Stimulated activated CD8-positive, alpha-beta memory T cell treated with anti-CD3 and anti-CD28 coated beads, Interleukin-7, amount 100 ng/mL, for 1 hour (primary cell): ENCODE measurements at places on chromosomes 11 and 22.

DNA sequence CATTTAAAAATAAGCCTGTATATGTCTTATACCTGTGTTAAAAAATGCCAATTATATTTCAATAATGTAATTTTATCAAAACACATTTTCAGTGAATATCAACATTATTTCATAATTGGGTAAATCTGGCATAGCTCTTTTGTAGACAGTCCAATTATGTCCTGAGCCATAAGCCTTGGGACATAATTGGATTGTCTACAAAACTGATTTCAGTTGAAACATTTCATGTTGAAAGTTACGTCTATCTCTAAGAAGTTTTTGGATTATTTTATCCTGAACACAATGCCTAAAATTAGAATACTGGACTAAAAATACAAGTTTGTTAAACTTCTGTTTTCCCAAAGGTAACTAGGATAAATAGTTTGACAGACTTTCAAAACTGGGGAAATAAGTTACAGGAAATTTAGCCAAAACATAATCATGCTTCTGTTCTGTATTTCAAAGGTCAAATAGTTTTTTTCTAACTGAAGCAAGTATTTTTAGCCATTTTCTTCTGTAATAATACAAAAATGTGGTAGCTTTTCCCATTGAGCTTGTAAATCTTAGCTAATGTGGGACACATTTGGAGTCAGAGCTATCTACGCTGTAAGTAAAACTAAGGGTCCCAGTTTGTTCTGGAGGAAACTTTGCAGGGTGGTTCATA is 100.7 kb upstream of the BIRC3 start:
- no peak for DNase-seq

- DNase-seq: no peak
Observed at GRCh38 chr11:80637571-80637970, 1196.7 kb upstream of the TENM4 start.

- DNase-seq: no peak
Observed at GRCh38 chr22:47006869-47007268, 244.4 kb downstream of the TBC1D22A start.

DNA sequence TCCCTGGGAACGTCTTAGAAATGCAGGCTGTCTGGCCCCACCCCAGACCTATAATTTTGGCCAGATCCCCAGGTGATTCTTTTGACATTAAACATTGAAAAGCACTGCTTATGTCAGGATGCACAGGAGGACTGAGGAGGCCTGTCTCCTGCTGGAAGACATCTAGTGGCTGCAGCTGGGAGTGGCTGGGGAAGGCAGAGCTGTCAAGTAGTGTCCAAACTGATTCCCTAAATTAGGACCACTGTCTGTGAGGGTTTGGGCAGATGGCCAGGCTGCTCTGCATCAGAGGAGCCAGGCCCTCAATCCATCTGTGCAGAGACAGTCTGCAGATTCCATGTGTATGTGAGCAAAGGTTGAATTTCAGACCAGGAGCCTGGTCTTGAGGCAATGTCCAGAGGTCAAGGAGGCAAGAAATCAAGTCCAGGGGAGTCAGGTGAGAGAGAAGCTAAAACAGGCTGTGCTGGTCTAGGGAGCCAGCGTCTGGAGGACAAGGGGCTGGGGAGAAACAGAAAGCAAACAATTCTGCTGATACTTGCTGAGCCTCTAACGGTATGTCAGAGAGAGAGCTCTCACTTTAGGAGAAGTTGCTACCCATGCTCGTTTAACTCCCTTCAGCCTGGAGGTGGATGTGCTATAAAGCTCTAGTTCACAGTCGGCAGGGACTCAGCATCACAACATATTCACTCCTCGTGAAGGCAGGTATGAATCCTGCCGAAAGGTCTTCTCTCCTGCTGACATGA is 15.3 kb upstream of the SYTL2 start:
- DNase-seq: no peak

GRCh38 chr11:123122852-123123251 is 60.9 kb upstream of the HSPA8 start:
- no peak for DNase-seq

DNA sequence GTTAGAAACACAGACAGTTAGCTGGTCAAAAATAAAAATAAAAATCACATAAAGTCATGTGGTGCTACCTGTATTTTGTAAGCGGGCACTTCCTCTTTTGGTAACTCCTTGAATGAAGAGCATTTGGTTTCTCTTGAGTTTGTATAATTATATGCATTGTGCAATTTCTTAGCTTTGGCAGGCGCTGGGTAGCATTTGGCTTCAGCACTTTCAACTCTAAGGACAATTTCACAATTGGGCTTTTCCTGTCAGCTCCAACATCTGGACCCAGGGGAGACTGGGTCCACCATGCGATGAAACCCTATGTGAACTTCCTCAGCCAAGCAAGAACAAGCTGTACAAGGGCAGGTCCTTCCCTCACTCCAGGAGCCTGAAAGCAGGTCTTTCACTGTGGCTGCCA is 169.1 kb downstream of the RRAS2 start:
- no peak for DNase-seq

DNA sequence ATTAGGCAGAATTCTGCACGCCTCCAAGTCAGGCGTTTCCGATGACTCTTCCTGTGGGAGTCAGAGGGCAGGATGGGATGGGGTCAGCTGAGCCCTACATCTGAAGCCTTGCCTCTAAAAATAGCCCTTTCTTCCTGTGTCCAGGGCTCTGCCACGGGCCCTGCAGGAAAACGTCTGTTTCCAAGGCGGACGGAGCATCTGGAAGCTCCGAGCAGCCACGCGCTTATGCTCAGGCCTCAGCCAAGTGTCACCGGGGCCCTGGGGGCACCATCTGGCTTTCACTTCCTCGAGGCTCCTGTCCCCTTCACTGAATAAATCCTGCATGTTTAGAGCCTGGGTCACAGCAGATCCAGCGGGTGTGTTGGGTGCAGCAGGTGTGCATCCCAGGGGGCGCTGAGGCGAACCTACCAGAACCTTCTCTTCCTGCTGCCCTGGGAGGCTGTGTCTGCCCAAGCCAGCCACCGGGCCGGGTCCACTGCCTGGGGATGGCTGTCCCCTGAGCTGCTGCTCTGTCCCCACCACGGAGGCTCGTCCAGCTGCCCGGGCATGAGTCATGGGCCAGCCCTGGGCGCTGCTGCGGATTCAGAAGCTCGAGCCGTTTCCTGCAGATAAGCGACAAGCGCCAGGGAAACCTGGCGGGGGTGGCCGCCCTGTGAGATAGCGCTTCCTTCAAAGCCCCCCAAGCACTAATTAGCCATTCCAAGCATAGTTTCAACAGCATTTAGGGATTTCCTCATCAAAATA is 32.0 kb upstream of the LINC01488 start:
- DNase-seq: no peak

DNA sequence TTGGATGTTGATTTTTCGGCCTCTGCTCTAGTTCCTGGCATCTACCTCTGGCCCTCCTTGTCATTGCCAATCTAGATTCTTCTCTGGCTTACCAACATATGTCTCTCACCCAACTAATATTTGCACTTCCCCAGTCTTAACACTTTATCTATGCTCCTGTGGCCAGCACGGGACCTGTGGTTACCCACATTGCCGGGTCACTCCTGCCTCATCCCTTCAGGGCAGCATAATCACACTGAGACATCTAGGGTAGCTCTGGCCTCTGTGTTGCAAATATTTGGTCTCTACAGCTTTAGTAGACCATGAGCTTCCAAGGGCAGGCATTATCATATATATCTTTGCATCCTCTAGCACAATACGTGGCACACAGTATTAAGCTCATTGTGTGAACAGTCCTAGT is 182.0 kb upstream of the ARHGAP20 start:
- no peak for DNase-seq

GRCh38 chr22:49244466-49245420 is 582.9 kb downstream of the BRD1 start:
- no peak for DNase-seq

GRCh38 chr22:24434471-24435322 is 7.3 kb downstream of the ADORA2A start:
- peak; percentile 54 for DNase-seq

GRCh38 chr11:60390419-60390818 is 5.8 kb upstream of the MS4A14 start:
- no peak for DNase-seq

DNA sequence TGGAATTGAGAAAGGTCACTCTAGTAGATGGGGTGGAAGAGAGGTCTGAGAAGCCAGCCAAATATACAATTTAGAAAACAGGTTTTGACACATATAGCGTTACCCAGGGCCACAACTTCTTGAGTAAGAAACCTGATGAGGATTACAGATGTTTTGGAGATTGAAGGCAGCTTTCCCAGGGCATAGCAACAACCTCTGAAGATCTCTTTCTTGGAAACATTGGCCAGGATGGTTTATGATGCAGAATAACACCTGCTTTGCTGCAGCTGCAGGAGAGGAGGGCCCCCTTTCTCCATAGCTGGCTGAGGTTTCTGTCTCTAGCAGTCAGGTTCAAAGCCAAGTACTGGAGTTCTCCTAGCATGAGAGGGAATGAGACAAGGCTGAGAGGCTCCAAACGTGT is 75.1 kb upstream of the NUP50 start:
- no peak for DNase-seq

DNA sequence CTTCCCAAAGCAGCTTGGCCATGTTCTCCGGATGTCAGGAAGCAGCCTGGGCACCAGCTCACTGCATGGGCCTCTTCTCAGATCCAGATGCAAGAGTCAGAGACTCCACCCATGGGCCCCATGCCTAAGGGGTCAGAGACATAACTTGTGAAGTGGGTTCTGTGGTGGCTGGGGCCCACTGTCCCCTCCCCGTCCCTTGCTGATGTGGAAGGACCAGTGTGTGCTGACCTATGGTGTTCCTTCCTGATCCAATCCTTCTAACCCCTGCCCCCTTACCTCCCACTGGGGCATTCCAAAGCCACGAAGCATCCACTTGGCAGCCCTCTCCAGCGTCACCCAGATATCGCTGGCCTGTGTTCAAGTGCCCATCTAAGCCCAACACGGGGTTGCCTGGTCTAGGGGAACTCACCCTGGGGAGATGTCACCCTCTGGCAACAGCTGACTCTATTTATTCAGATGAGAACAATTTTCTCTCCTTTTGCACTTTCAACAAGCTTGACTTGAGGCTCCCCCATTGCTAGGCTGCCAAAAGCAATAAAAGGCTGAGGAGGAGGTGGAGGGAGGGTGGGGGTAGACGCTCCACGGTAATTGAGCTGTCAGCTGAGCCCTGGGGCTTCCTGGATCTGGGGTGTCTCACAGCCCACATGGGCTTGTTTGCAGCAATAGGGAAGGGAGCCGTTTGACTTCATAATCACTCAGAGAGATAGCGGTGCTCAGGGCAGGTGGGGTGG is 158.5 kb downstream of the ADAMTS15 start:
- no peak for DNase-seq

GRCh38 chr11:17494019-17494418 is 17.4 kb upstream of the ABCC8 start:
- no peak for DNase-seq

DNA sequence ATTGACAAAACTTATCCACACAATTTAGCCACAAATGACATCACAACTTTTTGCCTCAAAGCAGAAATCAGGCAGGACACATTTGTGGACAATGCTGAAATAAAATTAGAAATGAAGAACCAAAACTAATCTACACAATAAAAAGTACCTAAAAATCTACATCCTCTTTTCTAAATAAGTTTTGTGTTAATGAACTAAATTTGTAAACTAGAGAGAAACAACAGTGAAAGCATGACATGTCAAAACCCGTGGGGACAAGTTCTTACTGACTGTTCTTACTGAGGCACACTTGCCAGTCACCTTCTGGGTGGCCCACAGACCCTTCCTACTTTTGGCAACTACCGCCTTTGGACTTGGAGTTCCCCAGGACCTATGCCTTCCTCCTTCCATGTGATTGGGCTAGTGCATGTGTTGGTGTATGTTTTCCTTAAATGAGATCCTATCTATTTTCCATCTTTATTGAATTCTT is 60.7 kb upstream of the MUC15 start:
- no peak for DNase-seq

GRCh38 chr11:78080084-78080817 is 589 bp upstream of the NDUFC2 start:
- DNase-seq: no peak

GRCh38 chr11:117723277-117724024 is 73.6 kb downstream of the DSCAML1 start:
- DNase-seq: no peak

DNA sequence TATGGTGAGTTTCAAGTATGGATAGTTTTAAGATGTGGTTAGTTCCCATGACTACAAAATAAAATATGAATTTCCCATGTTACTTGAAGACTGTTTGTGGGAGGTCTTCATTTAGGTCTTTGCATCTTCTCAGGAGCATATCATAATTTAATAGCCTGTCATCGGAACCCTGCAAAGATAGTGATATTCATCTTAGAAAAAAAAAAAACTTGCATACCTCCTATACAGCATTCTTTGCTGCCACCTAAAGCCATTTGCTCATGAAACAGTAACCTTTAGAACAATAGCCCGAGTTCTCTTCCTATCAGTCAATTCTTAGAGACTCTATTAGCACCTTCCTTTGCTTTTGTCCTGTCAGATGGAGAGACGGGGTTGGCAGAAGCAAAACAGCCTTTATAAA is 75.3 kb downstream of the ARFGAP2 start:
- no peak for DNase-seq

GRCh38 chr11:10898003-10898762 is 40.3 kb upstream of the ZBED5 start:
- DNase-seq: no peak

GRCh38 chr11:1755692-1756561 is 5.5 kb upstream of the IFITM10 start:
- no peak for DNase-seq

DNA sequence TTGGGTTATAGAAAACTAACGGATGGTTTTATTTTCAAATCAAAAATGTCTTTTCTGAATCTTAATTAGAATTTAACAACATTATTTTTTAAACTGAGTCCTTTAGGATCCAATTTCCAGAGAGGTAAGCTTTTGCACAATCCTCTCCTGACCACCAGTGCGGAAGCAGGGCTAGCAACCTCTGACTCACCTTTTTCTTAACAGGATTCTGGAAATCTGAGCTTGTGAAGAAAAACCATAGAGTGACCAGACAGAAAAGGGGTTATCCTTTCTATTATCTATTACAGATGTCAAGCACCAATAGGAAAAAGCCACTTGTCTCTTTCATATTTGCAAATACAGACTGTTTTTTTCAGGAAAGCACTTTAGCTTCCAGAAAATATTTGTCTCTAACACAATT is 25.3 kb downstream of the ALG9 start:
- DNase-seq: no peak

DNA sequence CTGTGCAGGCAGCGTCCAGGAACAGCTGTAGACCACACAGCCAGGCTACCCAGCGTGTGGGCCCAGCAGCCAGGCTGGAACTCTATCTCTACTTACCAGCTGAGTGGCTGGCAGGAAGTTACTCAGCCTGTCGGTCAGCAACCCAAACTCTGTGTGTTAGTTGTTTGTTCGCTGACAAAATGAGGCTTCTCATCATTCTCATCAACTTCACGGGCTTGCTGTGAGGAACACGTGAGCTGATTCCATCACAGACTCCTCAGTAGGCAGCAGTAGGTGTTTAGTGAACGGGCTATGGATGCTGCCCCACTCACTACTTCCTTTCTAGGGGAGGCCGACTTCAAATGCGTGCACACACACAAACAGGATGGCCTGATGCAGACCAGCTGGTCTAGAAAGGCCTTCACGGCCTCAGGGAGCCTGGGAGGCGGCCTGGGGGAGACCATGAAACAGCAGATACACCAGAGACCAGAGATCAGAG is 830 bp upstream of the SPDYC start:
- DNase-seq: no peak

DNA sequence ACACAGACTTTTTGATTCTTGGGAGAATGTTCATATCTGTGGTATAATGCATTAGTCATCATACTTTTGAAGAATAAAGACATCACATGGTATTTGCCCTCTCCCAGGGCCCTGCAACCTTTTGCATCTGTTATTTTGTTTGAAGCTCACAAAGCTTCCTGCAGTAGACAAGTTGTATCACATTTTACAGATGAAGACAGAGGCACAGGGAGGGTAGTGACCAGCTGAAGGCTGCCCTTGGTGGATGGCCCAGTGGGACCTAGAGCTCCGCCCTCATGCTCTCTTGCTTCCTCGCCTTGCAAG is 66.4 kb downstream of the UBASH3B start:
- no peak for DNase-seq
